ENCODE measurements at places on chromosomes 2 and 18.

DNA sequence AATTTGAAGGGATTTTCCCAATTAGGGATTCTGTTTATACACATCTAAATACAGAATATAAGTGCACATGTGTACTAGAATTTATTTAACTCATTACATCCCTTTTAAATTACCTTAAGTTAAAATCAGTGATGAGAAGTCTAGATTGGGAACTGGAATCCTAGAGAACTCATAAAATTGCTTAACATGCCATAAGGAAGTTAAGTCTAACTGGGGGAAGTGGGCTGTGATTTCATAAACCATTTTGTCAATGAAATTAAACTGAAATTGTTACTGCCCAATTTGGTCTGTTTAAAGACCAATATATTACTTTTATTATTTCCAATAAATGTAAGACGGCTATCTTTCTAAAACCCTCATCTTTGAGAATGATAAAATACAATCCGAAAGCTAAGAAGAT lies 72.3 kb upstream of the CD226 start:
- no peak for DNase-seq

GRCh38 chr2:199777916-199778315 lies 73.1 kb downstream of the FTCDNL1 start:
- no peak for DNase-seq

DNA sequence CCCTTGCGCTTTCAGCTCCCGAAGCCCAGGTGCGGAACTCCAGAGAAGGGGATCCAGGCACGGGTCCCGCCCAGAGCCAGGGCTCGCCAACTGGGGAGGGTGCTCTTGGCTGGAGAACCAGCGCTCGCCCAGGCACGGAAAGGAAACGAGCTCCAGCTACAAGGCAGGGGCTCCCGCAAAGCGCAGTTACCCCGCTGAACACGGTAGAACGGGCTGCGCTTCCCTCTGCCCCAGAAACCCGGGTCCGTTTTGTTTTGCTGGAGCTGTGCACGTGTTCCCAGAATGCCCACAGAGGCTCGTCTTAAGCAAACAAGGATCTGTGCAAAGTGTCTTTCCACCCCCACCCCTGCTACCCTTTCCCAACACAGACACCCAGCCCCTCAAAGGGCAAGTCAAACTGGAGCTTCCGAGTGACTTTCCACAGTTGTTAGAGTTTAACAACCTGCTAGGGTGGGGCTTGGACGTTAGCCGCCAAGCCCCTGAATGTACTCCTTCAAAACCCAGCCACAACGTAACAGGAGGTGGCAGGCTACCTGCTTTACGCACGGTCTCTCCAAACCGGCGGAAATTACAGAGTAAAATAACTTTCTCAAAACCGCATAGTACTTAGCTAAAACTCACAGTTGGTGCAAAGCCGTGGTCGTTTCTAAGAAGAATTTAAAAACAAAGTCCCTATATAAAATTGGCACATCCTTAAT lies 775 bp downstream of the RNF125 start:
- no peak for DNase-seq

- no peak for DNase-seq
Observed at GRCh38 chr2:138691667-138692066, 88.5 kb downstream of the NXPH2 start.

DNA sequence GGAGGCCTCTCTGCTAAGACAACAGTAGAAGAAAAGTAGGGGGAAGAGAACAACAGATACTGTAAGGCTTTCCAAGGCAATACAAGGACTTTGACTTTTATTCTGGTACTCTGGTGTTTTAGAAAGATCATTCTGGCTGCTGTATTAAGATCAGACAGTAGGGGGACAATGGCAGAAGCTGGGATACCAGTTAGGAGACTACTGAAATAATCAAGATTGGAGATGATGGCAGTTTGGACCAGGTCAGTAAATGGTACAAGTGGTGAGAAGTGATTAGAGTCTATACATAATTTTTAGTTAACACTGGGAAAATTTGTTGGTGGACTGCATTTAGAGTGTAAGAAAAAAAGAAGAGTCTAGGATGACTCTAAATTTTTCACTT lies 139.7 kb downstream of the ROCK1 start:
- DNase-seq, result no peak
